ENCODE measurements at places on chromosomes 7 and 10. TPM values are rescaled to one million over a fixed set of nuclear protein-coding genes. Genes with fewer than 3 reads are reported as not detected.

MAT1A gene
- total RNA-seq, result not detected

SDHAF3 gene
- 30.6 TPM for total RNA-seq

ARHGAP22 gene
- total RNA-seq, result 0.41 TPM

TMEM196 gene
- not detected for total RNA-seq

PAPSS2 gene
- not detected for total RNA-seq

DRGX gene
- not detected for total RNA-seq

LRIT1 gene
- not detected for total RNA-seq

MMRN2 gene
- total RNA-seq, result not detected

TFR2 gene
- total RNA-seq, result 25.0 TPM

MORN4 gene
- total RNA-seq, result 5.4 TPM

GTF2IRD1 gene
- total RNA-seq, result 29.7 TPM

TMEM139 gene
- 0.46 TPM for total RNA-seq

NME8 gene
- not detected for total RNA-seq

ZNF425 gene
- 1.1 TPM for total RNA-seq

ENKUR gene
- total RNA-seq, result not detected

TYW1B gene
- total RNA-seq, result 6.2 TPM

CYP3A7 gene
- not detected for total RNA-seq

AKR1D1 gene
- not detected for total RNA-seq

MALRD1 gene
- total RNA-seq, result not detected

ITGA8 gene
- not detected for total RNA-seq

HOXA2 gene
- total RNA-seq, result 0.42 TPM

ZNF485 gene
- total RNA-seq, result 7.9 TPM

VPS37D gene
- 5.3 TPM for total RNA-seq

ZNRF2 gene
- total RNA-seq, result 21.2 TPM

DOCK1 gene
- not detected for total RNA-seq

KCNMA1 gene
- not detected for total RNA-seq

Measured in OCI-LY7 (cell line).